ENCODE measurements at places on chromosomes 1 and 21. TPM values are rescaled to one million over a fixed set of nuclear protein-coding genes. Genes with fewer than 3 reads are reported as not detected.

Gene PCP4
- total RNA-seq: not detected

Gene FAM177B
- 0.57 TPM for total RNA-seq

- no peak for DNase-seq
These were observed 67.1 kb upstream of the PTGFRN start for GRCh38 chr1:116842654-116843053.

- DNase-seq: no peak
These were observed 896.3 kb downstream of the TTLL7 start for GRCh38 chr1:83102630-83103071.

Gene SYT11
- 0.14 TPM for total RNA-seq

GRCh38 chr1:60936591-60937342 is 145.6 kb upstream of the NFIA start:
- DNase-seq: no peak

DNA sequence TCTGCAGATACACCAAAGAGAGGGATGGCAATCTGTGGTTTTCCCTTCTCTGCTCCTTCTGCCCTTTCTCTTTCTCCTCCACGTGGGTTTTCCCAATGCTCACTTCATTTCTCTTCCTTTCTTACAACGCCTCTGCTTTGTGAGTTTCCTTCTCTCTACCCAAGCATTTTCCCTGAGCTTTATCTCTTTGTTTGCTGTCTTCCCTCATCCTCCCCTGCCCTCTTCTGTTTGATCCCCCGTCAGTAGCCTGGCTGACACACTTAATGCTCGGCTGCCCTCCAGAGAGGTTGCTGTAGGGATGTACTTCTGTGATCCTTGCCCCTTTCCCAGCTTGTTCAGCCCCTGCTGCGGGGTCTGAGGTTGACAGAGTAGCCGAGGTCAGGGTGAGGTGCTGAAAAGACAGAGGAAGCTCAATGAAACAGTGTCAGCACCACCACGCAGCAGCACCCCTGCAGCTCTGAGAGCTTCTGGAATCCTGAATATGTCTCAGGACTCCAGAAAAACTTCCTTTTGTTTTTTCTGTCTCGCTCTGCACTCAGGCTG is 6.0 kb downstream of the EDARADD start:
- no peak for DNase-seq

Gene CELA3A
- total RNA-seq: not detected

Gene SLC66A1
- 10.5 TPM for total RNA-seq

GRCh38 chr21:38355992-38356781 is 99.4 kb downstream of the KCNJ15 start:
- DNase-seq: peak; percentile 48

Gene KRTAP19-3
- not detected for total RNA-seq

Gene CD160
- not detected for total RNA-seq

DNA sequence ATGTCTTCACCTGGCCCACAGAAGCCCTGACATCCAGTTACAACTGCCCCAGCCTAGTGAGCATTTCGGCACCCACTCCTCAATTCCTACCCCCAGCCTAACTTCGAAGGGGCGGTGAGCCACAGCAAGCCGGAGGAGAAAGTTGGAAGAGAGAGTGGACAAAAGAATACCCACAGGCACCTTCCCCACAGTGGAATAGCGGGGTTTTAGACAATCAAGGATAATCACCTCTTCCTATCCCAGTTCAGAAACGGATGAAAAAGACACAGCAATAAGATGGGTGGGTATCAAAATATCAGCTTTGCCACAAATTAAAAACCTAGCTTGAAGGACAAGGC is 1.3 kb upstream of the LSS start:
- DNase-seq: no peak
